NCI-H1417 treated with DMSO at 0.1 percent for 48 hours (cell line): ENCODE measurements at places on chromosomes 5 and 9.

DNA sequence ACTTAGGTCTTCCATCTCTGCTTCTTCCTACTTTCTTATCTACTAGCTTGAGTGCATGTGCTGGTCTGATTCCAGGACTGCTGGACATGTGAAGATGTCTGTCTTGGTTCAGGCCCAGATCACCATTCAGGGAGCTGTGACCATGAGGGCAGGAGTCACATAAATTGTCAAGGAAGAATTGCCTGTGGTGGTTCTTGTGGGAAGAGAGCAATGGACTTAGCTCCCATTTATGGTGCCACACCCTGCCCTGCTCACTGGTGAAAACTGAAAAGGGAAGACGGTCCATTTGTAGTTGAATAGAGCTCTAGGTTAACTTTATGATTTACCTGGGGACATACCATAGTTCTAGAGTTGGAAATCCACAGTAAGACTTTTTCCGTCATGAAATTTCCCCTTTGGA is 244.3 kb upstream of the ZNF608 start:
- no peak for DNase-seq

DNA sequence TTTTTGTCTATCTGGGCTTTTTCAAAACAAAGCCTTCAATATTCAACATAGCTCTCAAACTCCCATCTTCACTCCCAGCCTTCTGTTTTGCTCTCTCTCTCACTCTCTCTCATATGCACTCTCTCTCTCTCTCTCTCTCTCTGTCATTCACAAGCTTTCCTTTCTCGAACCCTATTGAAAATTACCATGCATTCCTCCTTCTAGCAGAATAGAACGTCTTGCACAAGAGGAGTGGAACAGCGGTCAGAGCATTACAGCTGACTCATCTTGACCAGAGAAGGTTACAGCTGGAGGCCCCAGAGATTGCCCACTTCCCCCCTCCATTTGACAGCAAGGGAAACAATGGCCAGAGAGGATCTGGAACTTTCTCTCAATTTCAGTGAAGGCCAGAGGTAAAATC is 51.0 kb upstream of the LIFR start:
- no peak for DNase-seq

DNA sequence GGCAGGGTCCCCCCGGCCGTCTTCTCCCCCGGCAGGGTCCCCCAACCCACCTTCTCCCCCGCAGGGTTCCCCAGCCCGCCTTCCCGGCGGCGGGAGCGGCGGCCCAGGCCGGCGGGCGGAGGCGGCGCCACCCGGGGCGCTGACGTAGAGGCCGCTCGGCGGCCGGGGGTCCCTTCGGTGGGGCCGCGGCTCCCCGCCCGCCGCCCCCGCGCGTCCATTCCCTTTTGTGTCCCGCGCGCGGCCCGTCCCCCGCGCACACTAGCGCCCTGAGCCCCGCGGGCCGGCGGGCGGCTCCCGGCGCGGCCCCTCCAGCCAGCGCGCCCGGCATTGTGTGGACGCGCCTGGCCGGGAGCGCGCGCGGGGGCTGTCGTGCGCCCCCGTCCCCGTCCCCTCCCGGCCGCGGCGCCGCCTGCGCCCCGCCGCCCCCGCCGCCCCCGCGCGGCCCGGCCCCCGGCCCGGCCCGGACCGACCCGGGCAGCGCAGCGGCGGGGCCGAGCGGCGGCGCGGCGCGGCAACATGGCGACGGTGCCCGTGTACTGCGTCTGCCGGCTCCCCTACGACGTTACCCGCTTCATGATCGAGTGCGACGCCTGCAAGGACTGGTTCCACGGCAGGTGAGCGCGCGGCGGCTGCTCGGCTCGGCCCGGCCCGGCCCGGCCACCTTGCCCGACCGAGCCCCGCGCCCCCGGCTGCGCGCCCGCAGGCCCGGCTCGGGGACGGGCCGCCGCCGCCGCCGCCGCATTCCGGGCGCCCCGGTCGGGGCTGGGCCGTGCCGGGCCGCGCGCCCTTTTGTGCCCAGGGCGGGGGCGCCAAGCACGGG is at the start of gene PHF2:
PHF2 (plus strand) TSS at position 327 of the 820 bp plus-strand sequence; CDS start at position 517, 190 bp downstream.
- no peak for DNase-seq

GRCh38 chr5:150139334-150139733 is 16.3 kb downstream of the PDGFRB start:
- DNase-seq: no peak

DNA sequence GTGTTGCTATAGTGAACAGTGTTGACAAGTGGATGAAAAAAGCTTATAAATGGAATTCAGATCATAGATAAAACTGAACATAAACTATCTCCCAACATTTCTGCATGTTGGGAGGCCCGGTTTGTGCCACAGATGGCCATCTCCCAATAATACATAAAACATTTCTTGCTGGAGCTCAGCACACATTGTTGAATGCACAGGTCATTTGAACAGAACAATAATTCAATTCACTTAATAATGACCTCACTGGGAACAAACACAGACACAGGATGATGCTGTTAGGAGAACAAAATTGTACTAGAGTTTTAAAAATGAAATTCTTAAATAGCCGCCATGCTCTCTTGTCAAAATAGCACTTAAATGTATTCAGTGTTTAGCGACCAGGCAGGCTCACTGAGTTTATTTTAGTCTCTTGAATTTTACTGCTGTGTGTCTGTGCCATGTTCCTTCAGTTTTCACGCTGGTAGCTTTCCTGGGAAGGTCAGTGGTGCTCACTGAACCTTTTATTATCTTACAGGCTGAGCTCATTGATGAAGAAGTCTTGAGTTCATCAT is 85.0 kb upstream of the SSBP2 start:
- DNase-seq: no peak

GRCh38 chr5:132883261-132883834 is 9.9 kb downstream of the LEAP2 start:
- no peak for DNase-seq

- DNase-seq: no peak
These were observed 236.2 kb upstream of the RASEF start for GRCh38 chr9:83299094-83299493.

GRCh38 chr5:111461255-111461671 is 51.1 kb downstream of the STARD4 start:
- no peak for DNase-seq
